ENCODE measurements at places on chromosomes 2 and 18.

- DNase-seq = no peak
Measured at GRCh38 chr2:148106331-148106730, 85.4 kb downstream of the MBD5 start.

- no peak for DNase-seq
Measured at GRCh38 chr2:148781544-148781943, 93.5 kb upstream of the KIF5C start.

DNA sequence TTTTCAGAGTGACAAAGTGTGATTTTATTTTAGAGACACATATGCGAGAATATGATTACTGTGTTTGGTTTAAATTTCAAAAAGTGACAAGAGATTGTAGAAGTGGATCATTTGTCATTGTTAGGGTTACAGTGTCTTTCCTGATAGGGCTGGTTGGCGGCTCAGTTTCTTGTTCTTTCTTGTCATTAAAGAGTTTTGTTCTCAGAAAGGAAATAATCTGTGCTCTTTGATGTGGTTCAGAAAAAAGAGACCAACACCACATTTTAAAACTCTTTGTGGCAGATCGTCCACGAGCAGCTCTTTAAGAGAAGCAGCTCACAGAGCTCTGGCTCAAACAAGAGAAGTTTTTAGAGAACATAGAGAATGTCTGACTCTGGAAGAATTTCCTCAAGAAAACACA lies 45.6 kb upstream of the ZNF532 start:
- no peak for DNase-seq

- no peak for DNase-seq
Measured at GRCh38 chr2:52964916-52965530, 802.6 kb upstream of the CHAC2 start.

DNA sequence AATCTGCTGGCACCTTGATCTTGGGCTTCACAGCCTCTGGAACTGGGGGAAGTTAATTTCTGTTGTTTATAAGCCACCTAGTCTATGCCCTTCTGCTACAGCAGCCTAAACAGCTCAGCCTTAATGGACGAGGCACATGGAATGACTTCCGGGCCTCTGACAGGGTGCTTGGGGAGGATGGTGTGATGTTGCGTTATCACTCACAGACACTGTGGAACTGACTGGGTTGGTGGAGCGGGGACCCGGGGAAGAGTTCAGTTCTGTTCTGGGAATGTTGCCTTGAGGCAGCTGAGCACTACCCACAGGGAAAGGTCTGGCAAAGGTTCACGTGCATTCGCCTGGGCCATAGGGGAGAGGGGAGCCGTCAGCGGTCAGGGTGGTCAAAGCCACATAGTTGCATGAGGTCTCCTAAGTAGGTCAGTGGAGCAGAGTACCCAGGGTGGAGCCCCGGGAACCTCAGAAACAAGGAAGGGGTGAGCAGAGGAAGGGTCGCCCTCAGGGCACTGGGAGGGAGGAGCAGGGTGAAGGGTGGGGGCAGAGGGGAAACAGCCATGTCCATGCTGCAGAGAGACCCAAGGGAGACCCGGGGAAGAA lies 36.2 kb downstream of the LRRFIP1 start:
- no peak for DNase-seq

DNA sequence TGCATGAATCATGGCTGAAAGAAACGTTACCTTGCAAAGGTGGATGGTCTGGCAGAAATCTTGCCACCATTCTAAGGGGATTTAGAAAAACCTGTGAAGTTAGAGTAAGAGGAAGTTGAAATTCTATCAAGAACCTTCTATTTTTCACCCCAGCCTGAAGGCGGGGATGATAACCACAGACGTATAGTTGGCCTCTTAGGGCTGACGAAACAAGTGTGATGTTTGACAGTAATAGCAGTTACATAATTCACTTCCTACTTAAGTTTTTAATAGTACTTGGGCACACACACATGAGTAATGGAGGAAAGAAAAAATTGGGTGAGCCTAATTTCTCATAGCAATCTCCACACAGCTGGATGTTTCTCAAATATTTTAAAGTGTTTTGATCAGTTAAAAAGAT lies 336.6 kb upstream of the SALL3 start:
- DNase-seq = no peak

GRCh38 chr18:48213791-48214190 lies 195.4 kb downstream of the ZBTB7C start:
- DNase-seq = no peak

DNA sequence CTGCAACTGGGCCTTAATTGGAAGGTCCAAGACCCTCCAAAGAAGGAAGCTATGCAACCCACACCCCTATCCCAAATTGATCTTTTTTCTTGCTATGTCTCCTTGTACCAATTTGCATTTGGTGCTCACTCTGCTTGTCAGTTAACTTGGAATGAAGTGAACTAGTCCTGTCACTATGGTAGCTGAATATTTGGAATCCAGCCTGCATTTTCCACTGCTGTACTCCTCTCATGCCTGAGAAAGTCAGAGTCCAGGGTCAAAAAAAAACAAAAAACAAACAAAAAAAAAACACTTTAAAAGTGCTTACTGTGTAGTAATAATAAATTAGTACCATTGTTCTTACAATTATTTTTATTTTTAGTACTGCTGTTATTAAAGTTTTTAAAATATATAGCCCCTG lies 462.8 kb upstream of the SLC8A1 start:
- no peak for DNase-seq

DNA sequence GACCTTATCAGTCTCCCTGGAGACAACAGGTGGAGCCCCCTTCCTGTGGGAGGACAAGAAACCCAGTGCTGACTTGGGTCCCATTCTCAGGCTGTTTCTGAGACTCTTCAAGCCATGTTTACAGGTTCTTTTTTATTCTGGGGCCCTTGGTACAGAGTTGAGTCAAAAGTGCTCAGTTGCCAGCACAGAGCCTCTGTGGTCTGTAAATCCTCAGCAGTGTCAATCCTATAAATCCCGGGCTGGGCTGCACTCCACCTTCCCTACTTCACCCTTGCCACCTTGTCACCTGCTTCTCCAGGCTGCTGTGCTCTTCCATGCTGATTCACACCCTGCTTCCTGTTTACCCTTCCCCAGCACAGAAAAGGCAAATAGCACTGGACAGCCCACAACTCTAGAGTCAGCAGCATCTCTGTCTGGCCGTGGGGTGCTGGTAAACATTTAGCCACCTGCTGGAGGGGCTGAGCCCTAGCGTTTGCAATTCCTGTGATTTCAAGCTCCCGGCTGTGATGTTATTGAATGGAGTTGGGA lies 74.7 kb downstream of the TNFRSF11A start:
- peak; percentile 57 for DNase-seq

- DNase-seq = no peak
Measured at GRCh38 chr2:232981356-232981755, 31.7 kb downstream of the NGEF start.

GRCh38 chr18:79607361-79607952 lies 72.1 kb upstream of the CTDP1 start:
- no peak for DNase-seq

DNA sequence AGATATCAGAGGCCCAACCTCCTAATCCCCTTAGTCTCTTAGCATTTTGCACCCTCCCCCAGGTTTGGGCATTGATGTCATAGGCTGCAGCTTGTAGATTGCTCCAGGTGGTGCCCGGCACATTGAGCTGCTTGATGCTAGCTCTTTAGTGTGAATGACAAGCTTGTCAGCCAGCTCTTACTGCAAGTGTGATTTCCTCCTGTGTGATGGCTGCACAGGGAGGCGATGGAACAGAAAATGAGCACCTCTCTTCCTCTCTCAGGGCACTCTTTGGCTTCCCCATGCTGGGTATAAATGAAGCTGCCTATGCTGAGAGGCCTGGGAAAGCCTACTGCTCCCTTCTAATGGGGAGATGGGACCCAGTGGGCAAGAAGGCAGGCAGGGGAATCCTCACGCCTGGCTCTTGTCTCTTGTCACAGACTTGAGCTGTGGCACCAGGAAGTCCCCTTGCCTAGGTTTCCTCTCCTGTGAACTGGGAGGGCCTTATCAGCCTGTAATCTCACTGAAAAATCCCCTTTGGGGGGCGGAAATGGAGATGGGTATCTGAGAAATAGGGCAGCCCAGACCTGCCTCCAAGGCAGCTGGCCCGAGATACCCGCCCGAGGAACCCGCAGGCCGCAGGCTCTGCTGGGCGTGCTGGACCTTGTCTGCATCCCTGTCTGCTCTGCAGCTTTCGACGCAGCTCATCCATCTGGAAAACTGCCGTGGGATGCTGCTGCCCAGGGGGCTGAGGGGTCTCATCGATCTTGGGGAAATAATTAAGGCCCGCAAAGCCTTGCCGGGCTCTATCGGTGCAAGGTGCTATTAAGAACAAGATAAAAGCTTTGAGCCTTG lies 163.5 kb upstream of the CXCR4 start:
- no peak for DNase-seq

DNA sequence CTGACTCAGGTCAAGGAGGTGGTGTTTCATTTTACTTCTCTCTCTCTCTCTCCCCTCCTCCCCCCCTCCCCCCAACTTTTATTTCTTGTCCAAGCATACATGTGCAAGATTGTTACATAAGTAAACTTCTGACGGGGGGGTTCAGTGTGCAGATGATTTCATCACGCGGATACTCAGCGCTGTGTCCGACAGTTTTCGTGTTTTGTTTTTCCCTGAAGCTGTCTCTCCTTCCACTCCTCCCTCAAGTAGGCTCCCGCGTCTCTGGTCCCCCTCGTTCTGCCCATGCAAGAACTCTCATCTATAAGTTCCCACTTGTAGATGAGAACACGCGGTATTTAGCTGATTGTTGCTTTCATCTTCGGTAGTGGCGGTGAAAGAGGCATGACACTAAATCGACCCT lies 111.0 kb upstream of the ANKRD30BL start:
- no peak for DNase-seq

DNA sequence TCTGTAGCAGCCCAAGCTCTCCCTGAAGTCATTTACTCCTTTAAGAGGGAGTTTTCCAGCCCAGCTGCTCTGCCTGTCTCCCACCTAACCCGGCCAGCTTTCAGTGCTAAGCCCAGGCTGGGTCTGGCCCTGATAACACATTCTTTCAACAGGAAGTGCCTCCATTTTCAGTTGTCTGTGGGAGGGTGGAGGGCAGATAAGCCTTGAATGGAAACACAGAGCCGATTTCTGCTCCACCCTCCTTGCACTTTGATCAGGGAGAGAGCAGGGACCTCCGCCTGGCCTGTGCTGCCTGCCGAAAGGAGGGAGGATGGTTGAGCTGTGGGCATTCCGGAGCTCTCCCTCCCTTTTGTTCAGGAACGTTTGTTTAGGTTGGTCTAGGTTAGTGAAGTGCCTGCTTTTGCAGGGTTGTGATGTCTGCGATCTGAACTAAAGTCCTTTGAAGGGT lies 24.8 kb downstream of the GATA6 start:
- DNase-seq = peak; percentile 55

DNA sequence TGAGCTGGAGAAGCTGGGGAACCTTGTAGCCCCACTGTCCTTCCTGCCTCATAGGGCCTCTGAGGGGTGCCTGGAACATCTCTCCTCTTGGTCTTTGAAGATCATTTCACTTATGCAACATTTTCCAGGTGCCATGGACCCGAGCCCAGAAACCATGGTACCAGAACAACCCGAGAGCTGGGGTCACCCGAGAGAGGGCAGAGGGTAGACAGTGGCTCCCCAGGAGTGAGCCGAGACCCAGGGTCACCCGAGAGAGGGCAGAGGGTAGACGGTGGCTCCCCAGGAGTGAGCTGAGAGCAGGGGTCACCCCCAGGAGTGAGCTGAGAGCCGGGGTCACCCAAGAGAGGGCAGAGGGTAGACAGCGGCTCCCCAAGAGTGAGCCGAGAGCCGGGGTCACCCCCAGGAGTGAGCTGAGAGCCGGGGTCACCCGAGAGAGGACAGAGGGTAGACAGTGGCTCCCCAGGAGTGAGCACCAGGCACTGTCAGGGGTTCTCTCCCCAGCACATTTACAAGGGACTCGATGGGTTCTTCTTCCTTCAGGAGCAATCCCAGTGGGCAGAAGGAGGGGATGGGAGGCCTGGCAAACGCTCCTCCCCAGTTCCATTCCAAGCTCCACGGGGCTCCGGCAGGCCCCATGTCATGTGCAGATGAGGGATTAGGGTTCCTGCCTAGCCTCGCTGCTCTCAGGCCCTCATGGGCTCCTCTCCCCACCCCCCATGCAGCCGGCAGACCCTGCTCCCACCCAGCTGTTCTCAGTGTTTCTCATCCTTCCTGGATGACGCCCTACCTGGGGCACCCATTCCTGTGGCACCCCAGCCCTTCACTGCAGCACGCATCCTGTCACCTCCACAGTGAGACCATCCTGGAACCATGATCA lies 163.5 kb downstream of the RTP5 start:
- no peak for DNase-seq

DNA sequence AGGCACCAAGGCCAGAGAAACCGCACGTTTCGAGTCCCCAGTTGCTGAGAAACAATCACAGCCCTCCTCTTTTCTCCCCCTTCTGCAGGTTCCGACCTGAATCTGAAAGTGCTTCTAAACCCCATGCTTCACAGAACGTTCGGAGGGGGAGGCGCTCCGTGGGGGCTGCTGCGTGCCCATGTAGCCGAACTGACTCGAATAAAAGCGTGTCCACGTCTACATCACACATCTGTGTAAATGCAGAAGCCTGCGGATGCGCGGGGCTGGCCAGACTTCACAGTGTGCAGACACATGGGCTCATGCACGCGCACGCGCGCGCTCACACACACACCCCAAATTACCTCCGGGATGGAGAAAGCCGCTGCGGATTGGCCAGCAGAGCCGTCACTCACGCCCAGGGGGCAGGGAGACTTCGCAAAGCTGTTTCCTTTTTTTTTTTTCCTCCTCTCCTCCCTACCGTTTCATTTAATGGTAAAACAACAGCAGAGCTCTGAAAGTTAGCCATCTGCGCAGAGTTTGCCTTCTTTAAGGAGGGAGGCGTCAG lies 2.3 kb downstream of the ZNF516 start:
- DNase-seq = peak; percentile 99

DNA sequence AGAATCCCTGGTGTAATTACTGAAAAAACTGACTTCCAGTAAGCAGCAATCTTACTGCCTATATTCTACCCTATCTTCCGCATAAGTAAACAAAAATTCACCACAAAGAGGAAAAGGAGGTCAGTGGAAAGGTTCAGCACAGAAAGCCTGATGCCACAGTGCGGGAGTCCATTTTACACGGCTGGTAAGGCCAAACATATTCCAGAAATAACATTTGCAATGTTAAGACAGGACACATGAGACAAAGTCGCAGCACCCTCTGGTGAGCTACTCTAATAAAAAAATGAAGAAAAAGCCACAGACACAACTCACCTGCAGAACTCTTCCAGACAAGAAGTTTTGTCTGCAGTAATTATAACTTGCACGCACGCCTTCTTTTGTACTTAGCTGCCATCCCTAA lies 40.6 kb downstream of the GEMIN6 start:
- DNase-seq = no peak

GRCh38 chr18:75538727-75539126 lies 111.2 kb upstream of the SMIM21 start:
- no peak for DNase-seq

GRCh38 chr2:121626777-121627524 lies 22.3 kb downstream of the CLASP1 start:
- DNase-seq = no peak
